ENCODE measurements at places on chromosomes 7 and 10.

DNA sequence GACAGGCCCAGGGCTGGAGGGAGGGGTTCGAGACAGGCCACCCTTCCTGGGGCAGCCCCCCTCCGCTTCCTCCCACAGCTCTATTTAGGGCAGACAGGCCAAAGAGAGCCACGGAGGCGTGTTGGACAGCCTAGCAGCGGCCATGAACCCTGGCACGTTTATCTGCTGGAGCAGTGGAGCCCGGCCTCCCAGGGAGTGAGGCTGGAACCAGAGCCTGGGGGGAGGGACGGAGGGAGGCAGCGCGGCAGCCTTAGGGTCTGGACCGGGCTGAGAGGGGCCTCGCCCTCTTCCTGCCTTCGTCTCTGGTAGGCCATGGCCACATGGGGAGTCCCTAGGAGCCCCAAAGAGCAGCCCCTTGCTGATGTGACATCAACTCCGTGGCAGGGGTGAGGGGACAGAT is 17.1 kb downstream of the UNCX start:
- DNase-seq: no peak

DNA sequence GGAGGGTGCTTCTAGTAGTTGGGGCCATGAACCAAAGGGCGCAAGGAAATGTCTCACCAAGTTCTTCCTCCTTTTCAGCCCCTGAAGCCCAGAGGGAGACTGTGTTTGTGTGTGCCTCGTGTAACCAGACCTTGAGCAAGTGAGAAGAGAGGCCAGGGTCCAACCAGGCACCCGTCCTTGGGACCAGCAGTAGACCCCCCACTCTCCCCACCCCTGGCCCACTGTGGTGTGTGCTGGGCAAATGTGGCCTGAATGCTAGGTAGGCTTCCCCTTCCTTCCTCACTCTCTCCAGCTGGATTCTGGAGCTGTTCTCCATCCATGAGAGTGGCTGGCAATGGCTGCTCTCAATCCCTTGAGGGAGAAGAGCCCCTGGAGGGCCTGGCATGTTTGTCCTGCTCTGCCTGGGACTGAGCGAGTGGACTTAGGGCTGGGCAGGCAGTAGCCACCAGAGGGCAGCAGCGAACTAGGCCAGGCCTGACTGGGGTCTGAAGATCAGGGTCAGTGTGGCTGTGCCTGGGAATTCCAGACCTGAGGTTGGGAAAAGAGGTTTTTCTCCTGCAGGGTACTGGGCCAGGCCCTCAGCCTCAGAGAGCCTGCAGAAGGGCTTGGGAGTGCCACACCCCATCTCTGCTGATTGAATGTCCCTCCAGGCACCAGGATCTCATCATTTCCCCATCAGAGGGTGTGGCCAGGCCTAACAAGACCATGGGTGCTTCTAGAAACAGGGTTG is 12.5 kb downstream of the SFRP5 start:
- DNase-seq: peak; percentile 77

- no peak for DNase-seq
Measured at GRCh38 chr10:86723009-86723408, 33.4 kb upstream of the BMPR1A start.

- no peak for DNase-seq
Measured at GRCh38 chr7:12643001-12643643, 44.3 kb upstream of the ARL4A start.

DNA sequence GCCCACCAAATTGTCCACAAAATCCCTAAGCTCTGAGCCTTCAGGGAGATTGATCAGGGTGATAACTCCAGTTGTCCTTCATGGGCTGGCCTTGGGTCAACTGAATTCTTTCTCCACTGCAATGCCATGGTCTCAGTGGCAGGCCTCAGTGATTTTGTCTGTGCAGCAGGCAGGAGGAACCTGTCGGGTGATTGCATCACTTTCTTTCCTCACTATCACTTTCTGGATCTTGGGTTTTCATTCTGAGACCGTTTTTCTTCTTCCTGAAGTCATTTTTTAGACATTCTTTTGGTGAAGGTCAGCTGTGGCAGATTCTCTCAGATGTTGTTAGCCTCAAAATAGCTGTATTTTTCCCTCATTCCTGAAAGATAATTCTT is 28.8 kb upstream of the LCOR start:
- no peak for DNase-seq

DNA sequence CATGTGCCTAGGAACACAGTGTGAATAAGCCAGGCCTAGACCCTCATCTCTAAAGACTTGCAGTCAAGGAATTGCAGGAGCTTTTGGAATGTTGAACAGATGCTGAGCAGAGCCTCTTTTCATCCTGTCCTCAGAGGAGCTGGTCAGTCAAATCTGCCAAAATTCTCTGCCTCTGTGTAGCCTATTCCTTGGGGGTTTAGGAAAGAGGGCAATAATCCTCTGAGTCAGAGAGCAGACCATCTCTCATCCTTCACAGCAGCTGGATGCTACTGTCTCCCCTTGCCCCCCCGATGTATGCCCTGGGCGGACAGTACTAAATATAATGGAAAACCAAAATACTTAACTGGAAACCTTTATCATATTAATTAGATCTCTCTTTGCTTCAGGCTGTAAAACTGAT is 52.6 kb downstream of the BICC1 start:
- DNase-seq: no peak

DNA sequence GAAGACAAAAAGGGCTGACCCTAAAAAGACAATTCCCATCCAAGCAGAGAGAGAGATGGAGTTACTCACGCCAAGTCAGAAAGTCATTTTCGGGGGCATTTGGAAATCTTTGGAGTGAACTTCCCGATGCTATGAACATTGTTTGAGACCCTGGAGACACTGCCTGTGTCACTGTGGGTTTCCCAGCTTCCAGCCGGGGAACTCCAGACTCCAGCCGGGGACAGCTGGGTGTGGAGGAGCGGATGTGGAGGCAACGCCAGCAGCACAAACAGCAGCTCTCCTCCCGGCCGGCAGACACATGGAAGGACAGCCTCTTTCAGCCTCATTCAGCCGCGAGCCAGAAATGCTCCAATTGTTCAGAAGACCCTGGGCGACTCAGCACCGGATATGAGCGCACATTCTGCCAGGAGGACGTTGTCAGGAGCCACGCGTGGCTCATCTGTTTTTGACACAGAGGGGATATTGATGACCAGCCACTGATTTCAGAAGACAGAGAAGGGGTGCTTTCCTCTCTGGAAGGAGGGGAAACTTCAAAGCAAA is 97.6 kb downstream of the PRPF18 start:
- peak; percentile 87 for DNase-seq

- no peak for DNase-seq
Measured at GRCh38 chr10:110528224-110528996, 30.7 kb downstream of the DUSP5 start.

DNA sequence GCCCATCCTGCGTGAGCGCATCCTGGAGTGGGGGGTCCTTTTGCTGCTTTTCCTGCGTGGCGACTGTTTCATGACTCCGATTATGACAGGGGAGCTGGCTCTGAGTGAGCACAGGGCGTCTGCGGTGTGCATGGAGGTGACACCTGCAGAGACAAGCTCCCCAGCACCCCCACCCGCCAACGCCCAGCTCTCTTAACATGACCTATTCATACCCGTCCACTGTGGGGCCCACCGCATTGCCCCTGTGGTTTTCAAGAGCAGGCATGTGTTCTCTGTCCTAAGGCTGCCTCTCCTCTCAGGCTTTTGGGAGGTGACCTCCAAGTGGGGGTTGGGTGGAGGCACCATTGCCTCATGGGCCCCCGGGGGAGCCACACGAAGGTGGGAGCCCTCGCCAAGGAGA is 500.7 kb downstream of the TCERG1L start:
- no peak for DNase-seq

Measured in right forelimb (tissue), 1 donor.